ENCODE measurements at places on chromosomes 1 and 21. TPM values are rescaled to one million over a fixed set of nuclear protein-coding genes. Genes with fewer than 3 reads are reported as not detected.
A peak's percentile ranks its signal among the peaks of the same experiment; 100 is the strongest.

DNA sequence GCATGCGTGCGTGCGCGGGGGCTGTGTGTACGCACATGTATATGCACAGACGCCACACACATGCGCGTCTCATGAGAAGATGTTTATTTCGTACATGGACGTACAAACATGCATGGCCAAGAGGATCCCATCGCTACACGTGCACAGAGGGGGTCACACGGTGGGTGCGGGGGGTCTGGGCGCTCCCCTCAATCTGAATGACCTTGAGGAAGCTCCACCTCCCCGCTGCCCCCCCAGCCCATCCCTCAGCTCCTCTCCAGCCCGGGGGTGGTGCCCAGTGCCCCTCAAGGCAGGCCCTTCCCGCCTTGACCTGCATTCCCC, 1.5 kb downstream of the TMEM240 start:
- no peak for DNase-seq

SPRR1A gene
- not detected for total RNA-seq

DNA sequence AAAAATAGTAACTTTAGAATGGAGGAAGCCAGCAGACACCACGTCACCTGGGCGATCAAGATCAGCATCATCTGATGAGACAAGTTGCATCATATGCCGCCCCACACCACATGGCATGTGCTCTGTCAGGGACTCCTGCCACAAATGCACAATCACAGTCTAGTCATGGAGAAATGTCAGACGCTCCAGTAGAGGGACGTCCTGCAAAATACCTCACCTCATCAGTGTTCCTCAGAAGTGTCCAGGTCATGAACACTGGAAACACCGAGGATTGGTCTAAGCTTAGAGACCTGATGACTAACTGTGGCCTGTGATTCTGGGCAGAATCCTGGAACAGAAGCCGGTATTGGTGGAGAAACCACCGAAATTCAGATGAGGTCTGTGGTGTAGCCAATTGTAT, 14.3 kb downstream of the ADARB1 start:
- no peak for DNase-seq

TCHHL1 gene
- total RNA-seq, result not detected

OR2AK2 gene
- total RNA-seq, result not detected

DNA sequence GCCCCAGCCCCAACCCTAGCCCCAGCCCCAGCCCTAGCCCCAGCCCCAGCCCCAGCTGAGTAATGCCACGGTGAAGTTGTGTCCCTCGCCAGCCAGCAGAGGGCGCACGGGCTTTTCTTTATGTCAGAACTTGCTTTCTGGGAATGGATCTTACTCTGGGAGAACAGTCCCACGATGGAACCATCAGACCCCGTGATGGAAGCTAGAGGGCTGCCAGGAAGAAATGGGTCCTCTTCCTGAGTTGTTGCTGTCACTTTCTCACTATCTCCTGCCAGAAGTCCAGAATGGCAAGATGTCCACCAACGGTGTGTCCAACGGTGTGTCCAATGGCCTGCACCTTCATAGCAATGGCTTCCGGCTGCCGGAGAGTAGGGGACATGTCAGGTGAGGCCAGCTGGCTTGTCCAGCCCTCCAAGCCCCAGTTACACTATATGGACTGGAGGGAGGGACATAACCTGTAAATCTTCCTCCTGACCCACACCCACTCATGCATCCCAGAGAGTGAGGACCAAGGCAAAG, 25.1 kb upstream of the TMEM222 start:
- DNase-seq, result peak; percentile 74

GRCh38 chr21:45523411-45524101, 18.7 kb downstream of the SLC19A1 start:
- no peak for DNase-seq

SELP gene
- total RNA-seq, result not detected

GRCh38 chr1:75487399-75487798, 123.5 kb downstream of the SLC44A5 start:
- no peak for DNase-seq

GRCh38 chr1:173093691-173094445, 43.1 kb upstream of the TNFSF18 start:
- no peak for DNase-seq

DNA sequence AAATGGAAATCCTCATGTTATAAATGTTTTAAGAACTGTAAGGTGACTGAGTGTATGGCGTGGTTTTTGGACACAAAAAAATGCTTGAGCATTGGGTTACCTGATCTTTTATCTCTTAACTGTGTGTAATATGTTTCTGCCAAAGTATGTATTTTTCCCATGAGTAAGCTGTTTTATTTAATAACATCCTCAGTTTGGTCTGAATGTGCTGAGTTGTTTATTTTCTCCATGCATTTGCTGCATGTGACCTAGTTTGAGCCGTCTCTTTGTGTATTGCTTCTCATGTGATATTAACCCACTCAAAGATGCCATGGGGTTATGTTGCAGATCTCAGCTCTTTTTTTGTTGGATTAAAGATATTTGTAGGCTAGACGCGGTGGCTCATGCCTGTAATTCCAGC, 6.1 kb upstream of the LYPLA2 start:
- DNase-seq, result no peak

GRCh38 chr1:172172352-172172831, 248.1 kb upstream of the C1orf105 start:
- DNase-seq, result no peak

GRCh38 chr1:62358665-62359373, 39.6 kb upstream of the KANK4 start:
- DNase-seq, result no peak

ATPAF1 gene
- total RNA-seq, result 60.5 TPM

TMEM81 gene
- total RNA-seq, result 2.3 TPM

GRCh38 chr1:222181191-222181590, 366.7 kb downstream of the HHIPL2 start:
- DNase-seq, result no peak

C1orf53 gene
- 24.9 TPM for total RNA-seq

GRCh38 chr1:167605576-167605975, 24.5 kb upstream of the RCSD1 start:
- DNase-seq, result no peak

All from SJSA1 (cell line).